H4 (cell line): ENCODE measurements at places on chromosomes 12 and 14. TPM values are rescaled to one million over a fixed set of nuclear protein-coding genes. Genes with fewer than 3 reads are reported as not detected.
A peak's percentile ranks its signal among the peaks of the same experiment; 100 is the strongest.

DNA sequence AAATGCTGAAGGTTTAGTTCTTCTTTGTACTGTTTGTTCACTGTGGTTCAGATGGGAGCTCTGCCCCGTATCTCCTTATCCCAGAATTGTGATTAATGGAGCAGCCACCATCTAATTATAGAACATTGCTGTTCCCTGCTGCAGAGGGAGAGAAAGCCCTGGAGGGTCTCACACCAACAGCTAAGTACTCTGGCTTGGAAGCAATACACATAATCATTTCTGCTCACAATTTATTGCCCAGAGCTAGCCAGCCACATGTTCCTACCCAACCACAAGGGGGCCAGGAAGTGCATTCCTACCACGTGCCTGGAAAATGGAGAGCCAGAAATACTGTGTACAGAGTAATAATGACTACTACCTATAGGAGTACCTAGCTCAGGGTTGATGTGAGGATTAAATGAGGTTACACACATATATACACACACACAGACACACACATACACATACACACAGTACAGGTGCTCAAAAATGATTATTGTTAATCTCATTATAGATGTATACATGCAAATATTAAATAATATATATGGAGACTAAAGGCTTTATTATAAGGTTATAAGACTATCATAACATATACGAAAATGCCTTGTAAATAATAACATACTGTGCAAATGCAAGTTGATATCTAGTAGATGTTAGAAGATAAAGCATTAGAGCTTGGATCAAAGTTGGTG lies 22.3 kb downstream of the MSRB3 start:
- peak; percentile 44 for DNase-seq

DNA sequence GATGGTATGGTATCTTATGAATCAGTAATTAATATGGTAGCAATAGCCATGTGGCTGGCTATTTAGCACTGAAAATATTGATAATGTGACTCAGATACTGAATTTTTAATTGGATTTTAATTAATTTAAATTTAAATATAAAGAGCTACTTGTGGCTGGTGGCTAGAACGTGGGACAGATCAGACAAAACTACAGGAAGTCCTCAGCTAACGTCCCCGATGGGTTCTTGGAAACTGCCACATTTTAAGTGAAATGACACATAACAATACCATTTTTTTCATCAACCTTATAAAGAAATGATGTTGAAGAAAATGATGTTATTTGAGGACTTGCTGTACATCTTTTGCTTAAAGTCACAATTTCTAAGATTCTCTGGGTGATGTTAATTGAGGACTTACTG lies 138.1 kb upstream of the FLRT2 start:
- no peak for DNase-seq

DNA sequence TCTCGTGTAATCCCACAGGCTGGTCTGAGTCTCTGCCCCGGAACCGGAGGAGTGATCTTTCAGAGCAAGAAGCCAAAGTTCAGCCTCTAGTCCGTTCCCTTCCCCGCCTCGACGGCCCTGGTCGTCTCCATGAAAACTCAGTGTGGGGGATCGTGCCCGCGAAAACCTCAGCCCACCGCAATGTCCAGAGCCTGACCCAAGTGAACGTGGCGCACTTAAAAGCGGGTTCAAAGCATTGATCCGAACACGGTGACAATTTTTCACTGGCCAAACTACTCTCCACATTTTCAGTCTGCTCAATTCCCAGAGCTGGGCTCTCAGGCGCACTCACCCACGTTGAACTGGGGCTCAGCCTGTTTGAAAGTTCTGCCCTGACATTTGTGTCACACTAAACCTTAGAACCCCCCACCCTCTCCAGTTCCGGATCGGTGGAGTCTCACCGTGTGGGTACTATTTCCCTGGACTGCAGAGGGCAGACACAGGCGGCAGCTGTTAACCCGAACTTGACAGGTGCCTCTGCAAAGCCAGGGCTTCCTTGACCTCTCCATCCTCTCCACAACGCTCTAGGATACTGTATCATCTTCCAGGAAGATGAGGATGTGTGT lies 886 bp upstream of the PRICKLE1 start:
- no peak for DNase-seq

DNA sequence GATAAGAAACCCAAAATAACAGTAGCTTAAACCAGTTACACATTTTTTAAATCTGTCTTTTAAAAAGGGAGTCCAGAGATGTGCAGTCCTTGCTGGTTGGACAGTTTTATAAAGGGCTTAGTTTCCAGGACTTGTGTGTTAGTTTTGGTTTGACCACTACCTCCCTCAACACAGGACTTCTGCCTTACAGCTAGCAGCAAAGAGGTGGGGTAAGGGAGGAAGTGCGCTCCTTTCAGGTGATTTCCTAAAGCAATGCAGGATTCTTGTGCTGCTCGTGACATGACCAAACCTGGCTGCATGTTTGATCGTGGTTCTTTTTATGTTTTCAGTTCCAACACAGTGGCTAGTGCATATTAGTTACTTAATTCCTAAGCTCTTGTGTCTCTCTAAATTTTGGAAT lies 266.2 kb downstream of the TMTC2 start:
- no peak for DNase-seq

- DNase-seq: peak; percentile 3
Measured at GRCh38 chr12:20370014-20370386, 1.7 kb downstream of the PDE3A start.

MLH3 gene
- 6.6 and 11.8 TPM in 2 replicates for total RNA-seq
